ENCODE measurements at places on chromosomes 7 and 10. TPM values are rescaled to one million over a fixed set of nuclear protein-coding genes. Genes with fewer than 3 reads are reported as not detected.

CNTNAP2 gene
- total RNA-seq, result not detected

NRP1 gene
- total RNA-seq, result 373 TPM

GRCh38 chr7:22826593-22826992 is 3.9 kb upstream of the TOMM7 start:
- H3K4me1 ChIP-seq, result no peaks in the 10 kb centered on the region
- no peaks in the 10 kb centered on the region for H3K27me3 ChIP-seq
- no peak overlapping the region for H3K4me3 ChIP-seq
- DNase-seq, result no peak
- no peaks in the 10 kb centered on the region for H3K36me3 ChIP-seq

- H3K27ac ChIP-seq, result peak overlapping the region; percentile 93
- peaks cover 7% of the 10 kb centered on the region for H3K4me1 ChIP-seq
- peaks cover 2% of the 10 kb centered on the region for H3K36me3 ChIP-seq
- DNase-seq, result no peak
- H3K4me3 ChIP-seq, result peak overlapping the region; percentile 49
Observed at GRCh38 chr10:6145166-6145987, 56.5 kb downstream of the RBM17 start.

DNA sequence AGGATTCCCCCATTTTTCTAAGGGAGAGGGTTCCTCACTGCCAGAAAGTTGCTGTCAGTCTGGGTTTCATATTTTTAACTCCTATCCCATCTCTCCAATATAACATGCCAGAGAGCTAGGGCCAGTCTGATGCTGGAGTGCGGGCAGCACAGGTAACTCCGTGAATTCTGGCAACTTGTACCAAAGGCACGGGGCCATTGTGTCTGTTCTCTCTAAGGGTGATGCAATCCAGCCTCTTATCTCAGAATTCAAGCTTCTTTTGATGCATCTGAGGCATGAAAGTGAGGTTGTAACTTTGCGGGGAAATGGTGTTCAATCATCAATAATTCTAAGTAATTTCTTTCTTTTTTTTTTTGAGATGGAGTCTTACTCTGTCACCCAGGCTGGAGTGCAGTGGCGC is 1074.4 kb downstream of the TYW1 start:
- H3K27ac ChIP-seq, result no peak overlapping the region
- H3K36me3 ChIP-seq, result no peaks in the 10 kb centered on the region
- no peak for DNase-seq
- no peaks in the 10 kb centered on the region for H3K4me1 ChIP-seq

DNA sequence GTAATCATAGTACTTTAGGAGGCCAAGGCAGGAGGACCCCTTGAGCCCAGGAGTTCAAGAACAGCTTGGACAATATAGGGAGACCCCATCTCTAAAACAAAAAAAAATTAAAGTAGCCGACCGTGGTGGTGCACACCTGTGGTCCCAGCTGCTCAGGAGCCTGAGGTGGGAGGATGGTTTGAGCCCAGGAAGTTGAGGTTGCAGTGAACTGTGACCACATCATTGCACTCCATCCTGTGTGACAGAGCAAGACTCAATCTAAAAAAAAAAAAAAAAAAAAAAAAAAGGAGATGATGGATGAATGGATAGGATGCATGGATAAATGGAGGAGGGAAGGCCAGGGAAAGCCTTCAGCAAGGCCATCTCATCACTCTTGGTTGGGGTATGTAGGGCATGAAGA is 33.4 kb upstream of the BMPR1A start:
- H3K4me1 ChIP-seq, result no peaks in the 10 kb centered on the region
- DNase-seq, result no peak
- H3K27me3 ChIP-seq, result no peaks in the 10 kb centered on the region

NUTM2E gene
- under 0.01 TPM for total RNA-seq

GRCh38 chr7:78165854-78166253 is 367.3 kb downstream of the PHTF2 start:
- no peaks in the 10 kb centered on the region for H3K36me3 ChIP-seq
- H3K4me1 ChIP-seq, result no peaks in the 10 kb centered on the region
- no peak overlapping the region for H3K27ac ChIP-seq
- no peak overlapping the region for H3K4me3 ChIP-seq
- no peaks in the 10 kb centered on the region for H3K27me3 ChIP-seq
- no peak for DNase-seq

GRCh38 chr10:97006364-97006763 is 174.3 kb downstream of the LCOR start:
- DNase-seq, result no peak
- no peak overlapping the region for H3K4me3 ChIP-seq
- H3K4me1 ChIP-seq, result no peaks in the 10 kb centered on the region
- no peaks in the 10 kb centered on the region for H3K36me3 ChIP-seq
- H3K27me3 ChIP-seq, result no peaks in the 10 kb centered on the region
- H3K27ac ChIP-seq, result no peak overlapping the region

CARD11 gene
- not detected for total RNA-seq

- H3K4me3 ChIP-seq, result no peak overlapping the region
- no peaks in the 10 kb centered on the region for H3K4me1 ChIP-seq
- no peak for DNase-seq
- H3K27me3 ChIP-seq, result no peaks in the 10 kb centered on the region
- H3K36me3 ChIP-seq, result no peaks in the 10 kb centered on the region
Observed at GRCh38 chr10:43254881-43255633, 11.8 kb downstream of the RASGEF1A start.
